ENCODE measurements at places on chromosomes 12 and 14.

DNA sequence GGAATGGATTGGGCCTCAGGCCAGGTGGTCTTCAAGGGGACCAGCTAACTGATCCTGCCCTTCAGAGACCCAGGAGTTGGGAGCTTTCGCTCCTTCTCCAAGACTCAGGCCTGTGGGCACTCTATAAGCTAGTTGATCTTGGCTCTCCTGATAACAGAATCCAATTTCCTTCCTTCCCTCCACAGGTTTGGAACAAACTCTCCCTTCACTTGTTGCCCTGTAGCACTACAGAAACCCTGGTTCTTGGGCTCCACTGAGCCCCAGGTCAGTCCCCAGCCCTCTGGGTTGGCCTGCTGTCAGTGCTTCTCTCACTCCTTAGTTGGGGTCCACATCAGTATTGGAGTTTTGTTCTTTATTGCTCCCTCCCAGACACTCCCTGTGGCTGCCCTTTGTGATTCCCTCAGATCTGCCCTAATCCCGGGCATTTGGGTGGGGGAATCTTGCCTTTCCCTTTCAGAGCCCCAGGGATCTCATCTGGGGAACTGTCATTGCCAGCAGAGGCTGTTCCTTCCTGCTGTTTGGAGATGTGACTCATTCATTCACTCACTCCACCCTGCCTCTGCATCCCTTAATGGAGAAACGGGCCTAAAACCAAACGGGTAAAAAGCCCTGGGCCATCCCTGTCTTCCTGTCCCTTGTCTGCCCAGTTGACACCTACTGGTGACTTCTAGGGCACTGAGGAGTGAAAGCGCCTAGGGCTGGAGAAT is 4.4 kb upstream of the GPD1 start:
- DNase-seq = no peak

- no peak for DNase-seq
These were observed 6.5 kb downstream of the MBIP start for GRCh38 chr14:36313898-36314297.

- DNase-seq = peak; percentile 66
These were observed 3.0 kb downstream of the SDSL start for GRCh38 chr12:113424915-113425823.

- peak; percentile 39 for DNase-seq
These were observed 183.5 kb downstream of the NUAK1 start for GRCh38 chr12:105954951-105955931.

DNA sequence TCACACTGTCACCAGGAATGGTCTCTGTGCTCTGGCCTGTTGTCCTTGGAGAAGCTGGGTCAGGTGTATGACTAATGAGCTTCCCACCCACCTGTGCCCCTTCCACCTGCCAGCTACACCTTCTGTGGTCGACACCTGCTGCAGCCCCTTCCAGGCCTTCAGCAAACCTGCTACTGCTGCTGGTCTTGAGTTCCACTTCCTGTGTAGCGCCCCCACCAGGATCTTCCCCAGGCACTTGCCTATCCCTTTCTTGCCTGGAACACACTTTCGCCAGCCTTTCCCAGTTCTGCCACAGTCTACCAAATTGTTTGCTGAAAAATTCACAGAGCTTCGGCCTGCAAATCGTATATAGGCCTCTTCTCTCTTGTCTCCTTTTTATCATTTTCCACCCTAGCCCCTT is 75.3 kb downstream of the CRACR2A start:
- DNase-seq = no peak

GRCh38 chr14:77902811-77903210 is 102.9 kb downstream of the ADCK1 start:
- no peak for DNase-seq

Measured in Caco-2 (cell line).